Activated naive CD8-positive, alpha-beta T cell treated with anti-CD3 and anti-CD28 coated beads, Interleukin-2, amount 10 ng/mL, durations not matched to agents 7 days and 5 days (primary cell): ENCODE measurements at places on chromosomes 11 and 22. TPM values are rescaled to one million over a fixed set of nuclear protein-coding genes. Genes with fewer than 3 reads are reported as not detected.

Gene MOV10L1
- total RNA-seq, result not detected

DNA sequence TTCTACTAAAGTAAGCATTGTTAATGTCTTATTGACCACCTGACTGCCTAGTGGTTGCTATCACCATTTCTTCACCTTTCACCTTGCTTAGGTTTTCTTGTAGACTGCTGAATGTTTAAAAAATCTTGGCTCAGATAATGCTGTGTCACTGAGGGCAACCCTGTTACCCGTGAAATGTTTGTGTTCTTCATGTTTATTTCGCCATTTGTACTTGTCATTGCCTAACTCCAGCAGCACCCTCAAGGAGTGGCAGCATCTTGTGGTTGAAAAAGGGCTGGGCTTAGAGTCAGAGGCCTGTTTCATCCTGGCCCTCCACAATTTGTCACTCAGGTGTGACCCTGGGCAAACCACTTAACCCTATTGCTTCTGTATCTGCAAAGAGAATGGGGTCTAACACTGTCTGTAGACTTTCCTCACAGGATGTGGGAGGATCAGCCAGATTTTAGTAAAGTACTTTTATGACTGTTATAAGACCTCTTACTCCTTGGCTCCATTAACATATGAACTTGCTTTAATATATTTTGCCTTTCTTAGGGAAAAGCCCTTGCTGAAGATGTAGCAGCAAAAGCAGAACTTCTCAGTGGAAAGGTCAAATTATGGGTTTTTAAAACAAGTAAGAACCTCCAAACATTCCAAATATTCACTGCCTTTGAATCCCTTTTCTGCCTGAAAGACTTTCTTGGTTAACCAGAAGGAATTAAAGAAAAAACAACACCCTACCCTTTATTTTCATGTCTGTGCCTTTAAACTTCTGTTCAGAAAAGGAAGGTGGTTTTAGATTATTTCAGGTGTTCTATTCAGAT lies 154.5 kb upstream of the C11orf87 start:
- no peak for DNase-seq

DNA sequence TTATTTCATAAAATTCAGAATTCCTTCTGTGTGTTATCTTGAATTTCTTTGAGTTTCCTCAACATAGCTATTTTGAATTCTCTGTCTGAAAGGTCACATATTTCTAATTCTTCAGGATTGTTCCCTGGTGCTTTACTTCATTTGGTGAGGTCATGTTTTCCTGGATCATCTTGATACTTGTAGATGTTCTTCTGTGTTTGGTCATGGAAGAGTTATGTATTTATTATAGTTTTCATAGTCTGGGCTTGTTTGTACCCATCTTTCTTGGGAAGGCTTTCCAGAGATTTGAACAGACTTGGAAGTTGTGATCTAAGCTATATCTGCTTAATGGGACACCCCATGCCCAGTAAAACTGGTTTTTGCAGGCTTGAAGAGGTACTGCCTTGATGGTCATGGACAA lies 149.6 kb downstream of the METTL15 start:
- no peak for DNase-seq

GRCh38 chr11:4178813-4179662 lies 84.4 kb downstream of the RRM1 start:
- DNase-seq, result no peak

- no peak for DNase-seq
Measured at GRCh38 chr22:42319386-42319785, 48.9 kb upstream of the TCF20 start.

DNA sequence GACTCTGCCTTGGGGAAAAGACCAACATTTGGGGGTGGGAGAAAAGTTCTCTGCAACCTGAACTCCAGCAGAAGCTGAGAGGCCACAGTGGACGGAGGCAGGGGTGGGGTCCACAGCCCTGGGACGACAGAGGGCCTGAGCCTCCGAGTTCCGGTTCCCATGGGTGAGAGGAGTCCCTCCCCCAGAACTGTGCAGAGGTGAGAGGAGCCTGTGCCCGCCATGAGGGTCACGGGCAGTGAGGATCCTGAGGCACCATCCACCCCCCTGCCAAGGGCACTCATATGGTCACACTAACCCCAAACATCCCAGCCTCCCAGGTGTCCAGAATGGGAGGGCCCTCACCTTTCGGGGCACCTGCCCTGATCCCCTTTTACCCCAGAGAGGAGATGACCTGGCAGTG lies 30.5 kb downstream of the KIAA0930 start:
- DNase-seq, result no peak

- no peak for DNase-seq
Measured at GRCh38 chr11:64686466-64687170, 36.4 kb downstream of the NRXN2 start.

- DNase-seq, result no peak
Measured at GRCh38 chr11:121711236-121711635, 258.5 kb upstream of the SORL1-AS1 start.

GRCh38 chr11:102302241-102302640 lies 15.0 kb upstream of the BIRC3 start:
- DNase-seq, result no peak
